ENCODE measurements at places on chromosomes 7 and 10.
A peak's percentile ranks its signal among the peaks of the same experiment; 100 is the strongest.

DNA sequence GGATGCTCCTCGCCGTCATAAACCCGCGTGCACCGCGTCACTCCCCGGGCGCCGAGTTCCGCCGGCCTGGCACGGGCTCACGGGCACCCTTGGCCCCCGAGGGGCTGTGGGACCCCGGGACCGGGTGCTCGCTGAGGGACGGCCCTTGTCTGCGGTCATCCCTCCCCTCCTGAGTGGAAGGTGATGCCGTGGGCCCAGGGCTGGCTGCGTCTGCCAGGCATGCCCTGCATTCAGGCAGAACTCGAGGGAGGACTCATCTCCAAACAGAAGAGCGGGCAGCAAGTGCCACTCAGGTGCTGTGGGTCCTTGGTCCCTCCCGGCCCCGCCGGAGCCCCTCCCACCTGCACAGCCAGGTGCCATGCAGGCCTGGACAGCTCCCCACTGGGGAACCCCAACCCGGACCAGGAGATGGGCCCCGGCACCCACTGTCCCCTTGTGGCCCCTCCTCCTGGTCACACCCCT, 61.3 kb downstream of the UNCX start:
- no peak for DNase-seq

DNA sequence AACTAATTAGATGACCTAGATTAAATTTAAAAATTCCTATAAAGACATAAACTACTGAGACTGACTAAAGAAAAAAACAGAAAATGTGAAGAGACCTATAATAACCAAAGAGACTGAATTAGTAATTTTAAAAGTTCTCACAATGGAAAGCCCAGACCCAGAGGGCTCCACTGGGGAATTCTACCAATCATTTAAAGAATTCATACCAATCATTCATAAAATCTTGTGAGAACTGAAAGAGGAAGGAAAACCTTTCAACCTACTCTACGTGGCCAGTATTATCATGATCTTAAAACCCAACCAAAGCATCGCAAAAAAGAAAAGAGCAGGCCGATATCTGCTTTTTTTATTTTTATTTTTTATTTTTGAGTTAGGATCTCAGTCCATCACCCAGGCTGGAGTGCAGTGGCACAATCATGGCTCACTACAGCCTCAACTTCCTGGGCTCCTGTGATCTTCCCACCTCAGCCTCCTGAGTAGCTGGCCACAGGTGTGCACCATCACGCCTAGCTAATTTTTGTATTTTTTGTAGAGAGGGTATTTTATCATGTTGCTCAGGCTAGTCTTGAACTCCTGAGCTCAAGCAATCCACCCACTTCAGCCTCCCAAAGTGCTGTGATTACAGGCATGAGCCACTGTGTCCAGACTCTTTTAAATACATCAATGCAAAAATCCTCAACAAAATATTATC, 48.6 kb downstream of the DGKI start:
- DNase-seq, result no peak

- no peak for DNase-seq
Measured at GRCh38 chr7:150451097-150451793, 815 bp downstream of the GIMAP8 start.

DNA sequence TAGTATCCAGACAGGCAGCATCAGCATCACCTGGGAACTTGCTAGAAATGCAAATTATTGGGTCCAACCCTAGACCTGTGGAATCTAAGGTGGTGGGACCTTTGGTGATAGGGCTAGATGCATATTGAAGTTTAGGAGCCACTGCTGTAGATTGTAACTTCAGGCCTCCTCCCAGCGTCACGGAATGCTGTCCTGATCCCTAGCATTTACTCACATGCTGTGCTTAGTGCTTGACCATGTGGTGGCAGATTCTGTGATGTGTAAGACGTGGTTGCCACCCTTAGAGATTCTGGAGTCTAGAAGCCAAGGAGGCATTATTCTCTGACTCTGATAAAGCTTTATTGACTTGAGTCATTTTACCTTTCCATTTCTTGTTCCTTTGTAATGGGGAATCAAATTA, 13.5 kb downstream of the AHR start:
- DNase-seq, result no peak

DNA sequence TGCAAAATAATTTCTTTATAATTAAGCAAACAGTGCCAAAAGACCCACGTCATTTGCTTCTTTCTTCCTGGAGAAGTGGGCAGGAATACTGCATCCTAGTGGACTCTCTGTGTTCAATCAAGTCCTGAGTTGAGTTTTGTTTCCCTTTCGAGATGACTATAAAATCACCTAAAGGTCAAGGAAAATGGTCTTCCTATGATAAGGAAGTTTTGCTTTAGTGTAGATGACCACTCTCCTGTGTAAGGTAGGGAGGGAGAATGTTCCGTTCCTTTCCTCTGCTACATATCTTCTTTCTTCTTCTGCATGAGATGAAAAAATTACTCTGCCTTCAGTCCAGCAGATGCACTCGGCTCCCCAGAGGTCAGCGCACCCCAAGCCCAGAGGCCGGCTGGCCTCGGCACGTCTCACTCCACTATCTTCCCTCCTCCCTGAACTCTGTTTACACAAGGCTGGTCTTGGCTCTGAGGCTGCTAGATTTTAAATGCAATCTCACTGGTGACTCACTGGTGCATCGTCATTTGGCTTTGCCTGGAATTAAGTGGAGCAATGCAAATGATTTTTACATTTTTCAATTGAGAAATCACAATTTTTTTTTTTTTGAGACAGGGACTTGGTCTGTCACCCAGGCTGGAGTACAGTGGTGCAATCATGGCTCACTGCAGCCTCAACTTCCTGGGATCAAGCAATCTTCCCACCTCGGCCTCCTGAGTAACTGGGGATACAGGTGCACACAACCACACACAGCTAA, 18.6 kb upstream of the VDAC2 start:
- peak; percentile 92 for DNase-seq

DNA sequence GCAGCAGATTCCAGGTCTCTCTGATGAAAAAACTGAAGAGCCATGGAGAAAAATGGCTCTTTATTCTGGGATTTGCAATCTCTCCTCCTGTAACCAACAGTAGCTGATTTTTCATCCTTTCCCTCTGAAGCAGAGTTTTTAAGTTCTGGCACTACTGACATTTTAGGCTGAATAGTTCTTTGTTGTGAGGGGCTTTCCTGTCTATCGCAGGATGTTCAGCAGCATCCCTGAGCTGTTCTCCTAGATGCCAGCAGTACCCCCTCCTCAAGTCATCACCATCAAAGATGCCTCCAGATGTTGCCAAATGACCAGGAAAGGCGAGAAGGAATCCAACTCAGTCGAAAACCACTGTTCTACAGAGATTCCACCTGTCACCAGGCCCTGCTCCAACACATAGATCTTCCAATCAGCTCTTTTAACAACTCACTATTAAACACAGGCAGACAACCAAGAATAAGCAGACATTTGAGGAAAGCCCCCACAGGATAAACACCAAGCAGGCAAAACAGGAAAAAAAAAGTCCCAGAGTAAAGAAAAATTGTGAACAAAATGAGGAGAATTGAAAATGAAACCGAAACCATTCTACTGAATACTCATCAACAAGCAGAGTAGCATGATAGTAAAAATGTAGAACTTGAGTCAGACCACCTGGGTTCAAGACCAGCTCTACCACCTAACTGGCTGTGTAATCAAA, 124.8 kb downstream of the MPP7 start:
- peak; percentile 38 for DNase-seq

- no peak for DNase-seq
Measured at GRCh38 chr7:1616741-1617140, 46.9 kb upstream of the PSMG3 start.

GRCh38 chr10:31374146-31374696, 55.2 kb downstream of the ZEB1 start:
- DNase-seq, result no peak

- DNase-seq, result peak; percentile 80
Measured at GRCh38 chr10:77784856-77785255, 141.7 kb downstream of the DLG5 start.

- DNase-seq, result no peak
Measured at GRCh38 chr10:70615784-70616522, 13.4 kb upstream of the PRF1 start.

- DNase-seq, result no peak
Measured at GRCh38 chr7:3010161-3010560, 33.5 kb downstream of the CARD11 start.

GRCh38 chr7:133130166-133130565, 48.3 kb upstream of the CHCHD3 start:
- no peak for DNase-seq

- no peak for DNase-seq
Measured at GRCh38 chr10:30752481-30752881, 122.9 kb upstream of the LYZL2 start.

DNA sequence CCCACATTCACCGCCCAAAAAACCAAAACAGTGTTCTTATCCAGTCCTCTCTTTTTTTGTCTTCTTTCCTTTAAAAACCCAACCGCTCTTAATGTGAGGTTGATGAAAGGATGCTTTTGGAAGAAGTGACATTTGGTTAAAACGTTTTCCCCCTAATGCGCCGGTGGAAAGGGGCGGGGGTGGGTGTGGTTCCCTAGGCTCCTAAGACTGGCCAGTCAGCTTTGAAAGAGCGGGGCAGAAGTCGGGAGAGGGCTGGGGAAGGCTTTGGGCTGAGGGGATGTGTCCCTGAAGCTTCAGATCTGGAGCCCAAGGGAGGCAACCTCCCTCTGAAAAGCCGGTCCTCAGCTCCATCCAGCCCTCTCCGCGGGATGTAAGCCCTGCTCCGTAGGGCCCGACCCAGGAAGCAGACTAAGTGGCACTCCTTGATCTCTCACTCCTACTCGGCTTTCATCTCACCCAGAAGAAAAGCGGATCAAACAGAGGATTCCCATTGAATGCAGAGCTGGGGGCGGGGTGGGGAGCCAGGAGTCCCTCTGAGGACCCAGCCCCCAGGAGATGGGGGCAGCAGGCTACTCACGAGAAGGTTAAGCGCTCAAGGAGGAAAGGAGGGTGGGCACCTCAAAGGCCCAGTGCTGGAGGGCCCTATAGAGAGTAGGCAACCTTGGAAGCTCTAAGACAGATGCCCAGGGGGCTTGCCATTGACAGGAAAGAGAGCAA, 2.4 kb upstream of the EVX1 start:
- DNase-seq, result no peak

DNA sequence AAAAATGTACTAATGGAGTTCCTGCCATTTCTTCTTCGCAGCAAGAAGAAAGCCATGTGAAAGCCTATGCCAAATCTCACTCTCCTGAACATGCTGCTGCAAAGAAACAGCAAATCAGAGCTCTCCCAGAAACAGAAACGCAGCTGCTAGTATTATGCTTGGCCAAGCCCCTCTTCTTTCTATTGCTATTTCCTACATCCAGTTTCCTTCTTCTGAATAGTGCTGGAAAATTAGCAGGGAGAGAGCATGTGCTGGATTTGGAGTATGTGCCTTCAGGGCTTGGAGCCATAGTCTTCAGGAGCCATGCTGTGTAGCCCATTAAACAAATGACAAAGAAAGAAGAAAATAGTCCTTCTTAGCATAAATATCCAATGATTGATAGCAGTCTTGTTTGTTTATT, 852.0 kb upstream of the PHF14 start:
- DNase-seq, result no peak

GRCh38 chr7:41438705-41439514, 264.0 kb downstream of the INHBA start:
- DNase-seq, result peak; percentile 9

DNA sequence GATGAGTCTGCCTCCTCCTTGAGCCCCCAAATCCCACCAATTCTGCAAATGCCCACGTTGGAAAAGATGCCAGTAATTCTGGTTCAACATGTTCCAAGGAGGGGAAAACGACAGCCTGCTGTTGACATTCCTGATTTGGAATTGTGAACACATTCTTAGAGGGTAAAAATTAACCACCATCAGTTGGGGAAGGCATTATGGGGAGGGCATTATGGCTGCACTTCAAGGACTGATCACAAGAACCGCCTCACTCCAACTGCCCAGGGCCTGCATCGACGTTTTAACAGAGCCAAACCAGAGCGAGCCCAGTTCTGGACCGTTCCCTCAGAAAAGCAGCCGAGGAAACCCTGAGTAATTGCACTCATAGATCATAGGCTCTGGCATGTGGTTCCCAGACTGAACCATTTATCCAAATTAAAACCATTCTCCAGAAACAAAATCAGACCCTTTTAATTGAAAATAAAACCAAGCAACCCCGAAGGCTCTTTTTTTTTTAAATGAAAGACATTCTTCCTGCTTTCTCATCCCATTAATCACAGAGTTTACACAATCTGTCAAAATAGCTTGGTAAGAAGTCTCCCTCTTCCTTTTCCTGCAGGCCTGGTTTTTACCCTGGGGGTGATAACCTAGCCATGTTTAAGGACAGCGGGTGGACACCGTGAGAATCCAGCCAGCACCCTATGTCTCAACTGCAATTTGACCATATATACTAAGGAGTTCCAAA, 8.0 kb downstream of the TNS3 start:
- DNase-seq, result peak; percentile 95

DNA sequence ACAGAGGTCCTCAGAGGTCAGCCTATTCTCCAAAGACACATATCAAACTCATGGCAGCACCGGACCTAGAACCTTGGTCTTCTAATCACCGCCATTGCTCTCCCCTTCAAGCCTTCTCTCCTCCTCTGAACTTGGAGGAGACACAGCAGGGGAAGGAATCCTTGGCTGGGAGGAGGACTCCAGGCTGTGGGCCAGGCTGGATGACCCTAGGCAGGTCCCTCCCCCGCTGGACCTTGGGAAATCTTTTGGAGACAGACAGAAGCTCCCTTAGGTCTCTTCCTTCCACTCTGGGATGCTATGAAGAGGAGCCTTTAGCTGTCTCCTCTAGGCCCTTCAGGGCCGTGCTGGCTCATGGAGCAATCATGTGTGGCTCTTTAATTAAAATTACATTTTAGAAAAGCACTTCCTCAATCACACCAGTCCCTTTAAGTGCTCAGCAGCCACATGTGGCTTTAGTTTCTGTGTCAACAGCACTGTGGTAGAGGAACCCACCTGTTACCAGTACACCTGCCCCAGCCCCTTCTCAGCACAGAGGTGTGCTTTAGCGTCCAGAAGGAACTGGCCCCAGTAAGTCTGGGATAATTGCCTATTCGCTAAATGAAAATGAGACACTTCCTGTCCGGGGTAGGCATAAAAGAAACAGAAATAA, 238.2 kb downstream of the CELF2 start:
- DNase-seq, result no peak

GRCh38 chr10:34966451-34966850, 123.7 kb downstream of the CUL2 start:
- DNase-seq, result peak; percentile 12

DNA sequence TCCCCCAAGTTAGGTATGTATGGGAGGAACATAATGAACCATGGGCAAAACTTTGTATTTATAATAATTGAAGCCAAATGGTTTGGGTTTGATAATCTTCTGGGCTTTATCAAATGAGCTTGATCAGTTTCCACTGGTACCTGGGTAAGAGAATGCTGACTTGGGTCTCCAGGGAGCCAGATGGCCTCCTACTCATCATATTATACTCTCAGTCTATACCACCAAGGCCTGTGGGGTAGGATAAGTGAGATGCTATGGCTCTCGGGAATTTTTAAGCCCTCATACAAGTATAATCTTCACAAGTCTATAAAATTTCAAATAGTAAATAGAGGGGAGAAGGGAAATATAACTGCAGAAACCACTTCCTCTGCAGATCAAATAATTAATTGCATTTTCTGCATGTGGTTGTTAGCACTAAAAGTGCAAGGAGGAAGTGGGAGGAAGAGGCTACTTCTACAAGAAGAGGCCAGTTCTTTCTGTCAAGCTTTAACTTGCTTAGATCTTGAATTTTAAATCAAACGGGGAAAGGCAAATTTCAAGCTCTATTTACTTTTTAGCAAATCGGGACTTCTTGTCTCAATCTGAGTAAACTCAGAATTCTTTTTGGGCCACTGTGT, 349.0 kb downstream of the SORCS1 start:
- DNase-seq, result no peak

GRCh38 chr7:38316733-38317360, 43.4 kb upstream of the TARP start:
- DNase-seq, result no peak
